ENCODE measurements at places on chromosomes 5 and 9.

DNA sequence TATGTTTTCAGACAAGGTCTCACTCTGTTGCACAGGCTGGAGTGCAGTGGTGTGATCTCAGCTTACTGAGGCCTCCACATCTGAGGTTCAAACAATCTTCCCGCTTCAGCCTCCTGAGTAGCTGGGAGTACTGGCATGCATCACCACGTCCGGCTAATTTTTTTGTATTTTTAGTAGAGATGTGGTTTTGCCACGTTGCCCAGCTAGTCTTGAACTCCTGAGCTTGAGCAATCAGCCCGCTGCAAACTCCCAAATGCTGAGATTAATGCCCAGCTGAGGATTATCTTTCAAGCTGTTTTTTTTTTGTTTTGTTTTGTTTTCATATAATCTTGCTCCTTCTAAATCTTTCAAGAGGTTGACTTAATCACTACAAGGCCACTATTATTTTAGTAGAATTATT, 47.3 kb upstream of the SLC28A3 start:
- DNase-seq = no peak

DNA sequence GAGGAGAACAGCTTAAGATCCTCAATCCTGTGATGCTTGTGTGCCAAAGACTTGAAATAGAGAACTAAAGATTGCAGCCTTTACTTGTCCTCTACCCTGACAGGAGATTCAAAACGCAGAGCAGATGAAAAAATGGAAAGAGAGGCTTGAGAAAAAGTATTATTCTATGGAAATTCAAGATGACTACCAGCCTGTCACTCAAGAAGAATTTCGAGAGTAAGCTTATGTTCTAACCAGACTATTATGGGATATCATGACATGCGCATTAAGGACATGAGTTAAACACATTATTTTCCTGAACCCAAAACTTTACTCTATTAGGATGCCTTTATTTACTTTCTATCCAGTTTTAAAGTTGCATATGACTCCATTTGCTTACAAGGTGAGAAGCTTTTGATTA, 46.4 kb downstream of the PKD2L2 start:
- no peak for DNase-seq

- no peak for DNase-seq
Observed at GRCh38 chr5:135329066-135329912, 69.7 kb downstream of the MACROH2A1 start.

- no peak for DNase-seq
Observed at GRCh38 chr9:89538871-89539270, 41.0 kb upstream of the SEMA4D start.

DNA sequence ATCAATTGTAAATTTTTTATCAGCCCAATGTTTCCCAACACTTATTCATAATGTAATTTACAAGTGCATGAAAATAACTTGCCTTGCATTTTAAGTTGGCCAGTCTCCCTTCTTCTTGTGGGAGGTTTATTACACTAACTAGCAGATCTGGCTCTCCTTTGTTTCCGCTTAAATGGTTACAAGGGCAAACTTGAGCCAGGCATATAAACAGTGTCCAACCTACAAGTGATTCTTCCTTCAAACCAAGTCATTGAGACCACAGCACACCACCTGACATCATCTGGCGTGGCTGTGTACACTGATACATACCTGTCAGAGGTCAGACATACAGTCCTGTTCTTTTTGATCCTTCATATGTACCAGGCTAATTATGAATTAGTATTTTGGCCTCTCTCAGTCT, 80.1 kb downstream of the ALDH1A1 start:
- DNase-seq = no peak

DNA sequence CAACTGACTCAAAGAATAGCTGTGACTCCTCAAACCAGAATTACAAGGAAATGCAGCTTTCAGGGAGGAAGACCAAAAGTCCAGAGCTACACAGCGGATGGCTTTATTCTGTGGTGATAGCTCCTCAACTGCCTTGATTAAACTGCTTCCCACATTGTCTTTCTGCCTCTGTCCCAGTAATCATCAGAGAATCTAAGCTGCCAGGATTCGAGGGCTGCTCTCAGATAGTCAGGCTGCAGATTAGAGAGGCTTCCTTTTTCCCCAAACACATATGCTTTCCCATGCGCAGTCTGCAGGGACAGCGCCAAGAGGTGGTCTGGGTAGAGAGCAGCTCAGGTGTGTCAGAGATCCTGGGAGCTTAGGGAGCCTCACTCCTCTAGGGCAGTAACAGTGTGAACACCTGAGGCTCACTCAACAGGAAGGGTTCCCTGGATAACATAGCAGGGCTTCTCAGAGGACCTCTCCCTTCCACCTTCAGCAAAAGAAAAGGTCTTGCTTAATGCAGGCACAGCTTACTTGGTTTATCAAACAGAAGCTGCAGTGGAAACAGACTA, 439.9 kb upstream of the TLE4 start:
- no peak for DNase-seq

- DNase-seq = no peak
Observed at GRCh38 chr5:84494453-84494852, 109.8 kb upstream of the EDIL3 start.

- no peak for DNase-seq
Observed at GRCh38 chr9:114746591-114747346, 59.1 kb downstream of the TNFSF15 start.

GRCh38 chr5:176674799-176675198, 27.5 kb downstream of the TSPAN17 start:
- DNase-seq = no peak

DNA sequence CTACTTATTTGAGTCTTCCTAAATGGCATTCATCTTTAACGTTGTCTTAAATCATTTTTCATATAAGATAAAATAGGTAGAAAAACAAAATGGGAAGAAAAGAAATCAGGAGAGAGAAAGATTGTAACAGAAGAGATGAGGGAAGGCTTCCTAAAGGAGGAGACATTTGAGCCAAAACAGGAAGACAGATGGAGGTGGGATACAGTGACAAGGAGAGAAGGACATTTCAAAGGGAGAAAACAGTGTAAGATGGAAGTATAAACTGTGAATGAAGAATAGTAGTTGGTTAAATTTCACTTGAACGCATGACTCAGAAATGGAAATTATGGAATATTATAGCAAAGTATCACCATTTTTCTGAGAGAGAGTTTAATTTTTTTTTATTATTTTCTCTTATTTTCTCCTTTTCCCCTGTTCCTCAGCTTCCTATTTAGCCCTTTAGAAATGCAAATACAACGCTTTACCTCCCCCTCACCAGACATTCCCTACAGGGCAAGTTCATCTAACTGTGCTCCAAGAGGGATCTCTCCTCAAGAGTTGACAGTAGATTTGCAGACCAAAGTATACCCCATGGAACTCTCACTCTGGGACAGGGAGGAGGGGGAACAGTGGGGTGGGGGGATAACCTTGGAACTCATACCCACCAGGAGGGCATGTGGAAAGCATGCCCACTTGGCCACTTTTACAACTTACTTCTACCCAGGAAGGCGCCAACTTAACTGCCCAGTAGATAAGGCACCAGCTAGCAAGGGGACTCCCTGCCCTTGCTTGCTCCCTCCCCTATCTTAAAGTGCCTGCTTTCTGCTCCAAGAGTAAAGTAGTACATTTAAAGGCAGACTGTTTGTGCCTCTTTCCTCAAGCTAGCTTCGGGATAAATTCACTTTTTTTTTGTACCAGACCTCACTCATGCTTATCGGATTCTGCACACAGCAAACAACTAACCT, 304.7 kb upstream of the POU5F2 start:
- DNase-seq = no peak

DNA sequence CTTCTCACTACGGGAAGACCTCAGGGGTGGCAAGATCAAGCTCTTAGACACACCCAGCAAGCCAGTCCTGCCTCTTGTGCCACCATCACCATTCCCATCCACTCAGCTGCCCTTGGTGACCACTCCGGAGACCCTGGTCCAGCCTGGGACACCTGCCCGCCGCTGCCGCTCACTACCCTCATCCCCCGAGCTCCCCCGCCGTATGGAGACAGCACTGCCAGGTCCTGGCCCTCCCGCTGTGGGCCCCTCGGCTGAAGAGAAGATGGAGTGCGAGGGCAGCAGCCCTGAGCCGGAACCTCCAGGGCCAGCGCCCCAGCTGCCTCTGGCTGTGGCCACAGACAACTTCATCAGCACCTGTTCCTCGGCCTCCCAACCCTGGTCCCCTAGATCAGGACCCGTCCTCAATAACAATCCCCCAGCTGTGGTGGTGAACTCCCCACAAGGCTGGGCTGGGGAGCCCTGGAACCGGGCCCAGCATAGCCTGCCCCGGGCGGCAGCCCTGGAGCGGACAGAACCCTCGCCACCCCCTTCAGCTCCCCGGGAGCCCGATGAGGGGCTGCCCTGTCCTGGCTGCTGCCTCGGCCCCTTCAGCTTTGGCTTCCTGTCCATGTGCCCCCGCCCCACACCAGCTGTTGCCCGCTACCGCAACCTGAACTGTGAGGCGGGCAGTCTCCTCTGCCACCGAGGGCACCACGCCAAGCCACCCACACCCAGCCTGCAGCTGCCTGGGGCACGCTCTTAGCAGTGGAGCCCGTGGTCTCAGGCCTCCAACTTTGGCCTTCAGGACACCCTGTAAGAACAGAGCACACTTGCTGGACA, 4.1 kb downstream of the TESK1 start:
- DNase-seq = no peak

DNA sequence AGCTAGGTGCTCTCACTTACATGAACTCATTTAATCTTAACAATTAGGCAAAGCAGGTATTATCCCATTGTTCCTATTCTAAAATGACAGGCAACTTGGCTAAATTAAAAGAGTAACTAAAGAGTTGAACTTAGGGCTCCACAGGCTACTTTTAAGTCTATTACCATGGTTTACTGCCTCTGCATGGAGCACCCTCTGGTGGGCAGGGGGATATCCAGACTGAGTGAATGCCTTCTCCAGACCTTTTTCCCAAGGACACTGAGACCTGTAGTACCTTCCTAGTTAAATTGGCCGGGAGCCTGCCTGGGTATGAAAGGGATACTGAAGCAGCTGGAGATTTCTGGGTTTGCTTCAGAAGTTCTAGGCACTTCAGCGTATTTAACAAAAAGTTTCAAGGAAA, 238.1 kb downstream of the ELAVL2 start:
- no peak for DNase-seq

DNA sequence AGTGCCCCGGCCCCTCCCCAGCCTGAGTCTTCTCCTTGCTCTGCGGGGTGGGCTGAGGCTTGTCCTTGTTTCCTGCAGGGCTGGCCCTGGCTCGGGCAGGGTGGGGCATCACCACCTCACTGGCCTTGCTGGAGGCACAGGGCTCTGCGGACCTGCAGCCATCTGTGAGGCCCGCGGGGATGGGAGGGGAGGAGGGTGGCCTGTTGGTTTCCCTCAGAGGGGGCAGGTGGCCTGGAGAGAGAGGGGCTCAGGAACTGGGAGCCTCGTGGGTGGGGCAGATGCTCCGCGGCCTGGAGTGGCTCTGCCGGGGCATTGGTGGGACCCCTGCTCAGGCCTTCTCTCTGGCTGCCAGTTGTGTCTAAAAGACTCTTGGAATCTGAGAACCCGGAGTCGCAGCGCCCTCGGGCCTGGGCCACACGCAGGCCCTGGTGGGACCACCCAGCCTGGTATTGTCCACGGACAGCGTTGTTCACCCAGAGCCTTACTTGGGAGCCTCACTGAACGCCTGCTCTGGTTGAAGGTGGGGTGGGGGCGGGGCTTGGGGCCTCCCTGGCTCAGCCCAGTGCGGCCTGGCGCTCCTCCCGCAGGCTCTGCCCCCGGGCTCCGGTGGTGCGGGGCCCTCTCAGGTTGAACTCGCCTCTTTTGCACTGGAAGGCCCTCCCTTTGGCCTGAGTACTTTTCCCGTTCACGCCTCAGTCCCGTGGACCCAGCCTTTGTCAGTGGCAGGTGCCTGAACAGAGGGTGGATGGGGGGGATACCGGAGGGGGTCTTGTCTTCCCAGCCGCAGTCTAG, 111.3 kb downstream of the RXRA start:
- DNase-seq = no peak

- no peak for DNase-seq
Observed at GRCh38 chr9:134676886-134677285, 35.3 kb downstream of the COL5A1 start.

- no peak for DNase-seq
Observed at GRCh38 chr5:76944638-76945037, 8.2 kb upstream of the CRHBP start.

DNA sequence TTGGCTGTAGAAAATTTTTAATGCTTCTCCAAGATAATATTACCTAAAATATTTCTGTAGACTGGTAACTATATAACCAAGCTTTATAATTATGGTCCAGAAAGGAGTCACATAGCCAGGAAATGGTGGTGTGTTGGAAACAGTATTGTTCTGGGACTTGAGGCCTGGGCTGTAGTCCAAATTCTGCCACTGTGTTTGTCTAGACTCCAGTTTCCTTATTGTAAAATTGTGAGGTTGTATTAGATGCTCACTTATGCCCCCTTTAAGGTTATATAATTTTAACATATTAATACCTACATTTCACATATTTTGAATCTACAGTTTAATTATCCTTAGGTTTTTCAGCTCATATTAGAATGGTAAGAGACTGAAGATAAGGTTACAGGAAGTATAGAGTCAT, 42.4 kb downstream of the STX17 start:
- no peak for DNase-seq

- no peak for DNase-seq
Observed at GRCh38 chr9:138080979-138081378, 203.4 kb downstream of the CACNA1B start.

DNA sequence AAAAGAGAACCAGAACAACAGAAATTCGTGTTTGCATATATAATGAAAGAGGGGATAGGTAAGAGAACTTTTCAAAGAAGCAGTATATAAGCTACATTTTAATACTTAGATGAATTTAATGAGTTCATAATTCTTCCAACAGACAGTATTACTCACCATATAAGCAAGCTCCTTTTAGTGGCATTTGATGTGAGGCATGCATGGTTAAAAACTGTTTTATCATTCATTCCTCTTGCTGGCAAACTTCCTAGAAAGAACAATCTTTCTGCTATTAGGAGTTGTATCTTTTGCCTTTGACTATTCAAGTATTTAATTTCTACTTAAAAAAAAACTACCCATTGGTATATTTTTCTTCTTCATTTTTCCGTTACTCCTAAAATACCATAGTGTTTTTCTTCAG, 65.7 kb upstream of the EIF4EBP3 start:
- DNase-seq = no peak

- DNase-seq = no peak
Observed at GRCh38 chr9:133752739-133753446, 14.7 kb upstream of the SARDH start.

DNA sequence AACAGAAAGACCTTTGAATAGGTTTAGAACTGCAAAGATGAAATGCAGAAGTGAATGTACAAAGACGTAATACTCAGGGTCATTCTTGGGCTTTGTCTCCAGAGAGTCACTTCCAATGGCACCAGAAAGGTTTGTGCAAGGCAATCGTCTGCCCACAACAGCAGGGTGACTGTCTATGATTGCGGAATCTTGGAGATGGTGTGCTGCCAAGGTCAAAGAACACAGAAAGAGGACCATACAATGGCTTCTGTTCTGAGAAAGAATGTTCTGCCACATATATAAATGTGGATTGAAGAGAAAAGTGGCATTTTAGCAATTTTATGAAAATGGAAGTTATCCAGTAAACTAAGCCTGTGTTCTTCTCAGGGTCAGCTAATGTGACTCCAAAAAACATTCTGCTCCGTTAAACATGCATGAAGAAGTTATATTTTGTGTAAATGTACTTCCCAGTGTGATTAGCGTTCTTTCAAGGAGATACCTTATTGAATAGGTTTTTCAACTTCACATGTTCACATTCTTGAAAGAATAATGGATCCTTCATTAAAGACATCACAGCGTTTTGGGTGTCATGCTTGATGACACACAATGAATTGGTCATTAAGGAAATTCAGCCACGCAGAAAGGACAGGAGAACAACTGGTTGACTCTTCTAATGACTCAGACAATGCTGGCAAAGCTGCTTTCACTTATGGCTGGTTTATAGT, 73.4 kb upstream of the CDH6 start:
- DNase-seq = no peak

- no peak for DNase-seq
Observed at GRCh38 chr9:123933440-123934212, 3.7 kb upstream of the DENND1A start.
